ENCODE measurements at places on chromosomes 6 and 20. TPM values are rescaled to one million over a fixed set of nuclear protein-coding genes. Genes with fewer than 3 reads are reported as not detected.

The SCGN gene
- 14.3 TPM for total RNA-seq

The OXT gene
- not detected for total RNA-seq

The SLC17A2 gene
- not detected for total RNA-seq

The RIMS1 gene
- 456 TPM for total RNA-seq

The TFAP2D gene
- 0.47 TPM for total RNA-seq

The PERP gene
- total RNA-seq = 1.4 TPM

The DAAM2 gene
- 14.0 TPM for total RNA-seq

The ARFGEF3 gene
- total RNA-seq = 65.7 TPM

The PXDC1 gene
- 11.1 TPM for total RNA-seq

The BHLHE23 gene
- total RNA-seq = not detected

The VGLL2 gene
- total RNA-seq = not detected

The JPH2 gene
- total RNA-seq = 0.16 TPM

The NKX2-4 gene
- total RNA-seq = not detected

The ARFGEF2 gene
- total RNA-seq = 27.5 TPM

The NPBWR2 gene
- not detected for total RNA-seq

The BAG2 gene
- total RNA-seq = 3.7 TPM

The SIRPB2 gene
- 0.62 TPM for total RNA-seq

The PPDPF gene
- 43.5 TPM for total RNA-seq

The ZDHHC14 gene
- 14.3 TPM for total RNA-seq

The CST9 gene
- total RNA-seq = not detected

All from occipital lobe (tissue), 3 donors.